ENCODE measurements at places on chromosomes 5 and 9.

GRCh38 chr9:124800306-124801259 lies 23.6 kb downstream of the OLFML2A start:
- no peak for DNase-seq

- no peak for DNase-seq
Measured at GRCh38 chr5:73433982-73434342, 14.6 kb downstream of the FOXD1 start.

GRCh38 chr5:149079883-149080282 lies 17.0 kb upstream of the SH3TC2 start:
- no peak for DNase-seq

DNA sequence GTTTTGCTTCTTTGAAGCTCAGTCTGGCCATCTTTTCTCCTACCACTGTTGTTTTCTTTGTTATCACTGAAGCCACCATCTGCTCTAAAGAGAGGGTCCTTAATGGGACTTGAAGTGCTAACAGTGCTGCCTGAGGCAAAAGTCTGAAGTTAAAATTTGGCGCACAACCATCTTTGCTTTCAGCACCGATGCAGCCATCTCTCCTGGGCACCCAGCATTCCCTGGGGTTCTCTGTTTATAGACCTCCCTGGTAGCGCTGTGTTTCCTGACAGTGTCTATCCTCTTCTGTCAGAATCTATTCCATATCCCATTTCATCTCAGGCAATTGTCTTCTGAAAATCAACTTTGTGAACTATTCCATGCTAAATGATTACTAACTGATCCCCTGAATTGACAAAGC lies 491.5 kb upstream of the MPDZ start:
- DNase-seq: no peak

DNA sequence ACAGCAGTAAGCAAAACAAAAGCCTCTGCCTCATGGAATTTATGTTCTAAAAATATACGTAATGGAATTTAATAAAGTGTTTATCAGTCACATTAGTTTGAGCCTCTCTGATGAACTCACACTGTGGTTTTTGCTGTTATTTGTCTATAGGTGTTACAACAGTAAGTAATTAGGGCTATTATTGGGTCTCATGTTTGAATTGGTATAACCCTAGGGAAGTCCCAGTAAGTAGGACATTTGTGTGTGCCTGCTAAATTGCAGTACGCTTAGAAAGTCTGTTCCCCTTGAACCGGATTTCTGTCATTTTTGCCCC lies 197.6 kb downstream of the NR3C1 start:
- DNase-seq: no peak

- no peak for DNase-seq
Measured at GRCh38 chr5:98705841-98706240, 67.6 kb upstream of the RGMB start.

GRCh38 chr5:79171635-79172245 lies 60.1 kb downstream of the BHMT start:
- peak; percentile 10 for DNase-seq

DNA sequence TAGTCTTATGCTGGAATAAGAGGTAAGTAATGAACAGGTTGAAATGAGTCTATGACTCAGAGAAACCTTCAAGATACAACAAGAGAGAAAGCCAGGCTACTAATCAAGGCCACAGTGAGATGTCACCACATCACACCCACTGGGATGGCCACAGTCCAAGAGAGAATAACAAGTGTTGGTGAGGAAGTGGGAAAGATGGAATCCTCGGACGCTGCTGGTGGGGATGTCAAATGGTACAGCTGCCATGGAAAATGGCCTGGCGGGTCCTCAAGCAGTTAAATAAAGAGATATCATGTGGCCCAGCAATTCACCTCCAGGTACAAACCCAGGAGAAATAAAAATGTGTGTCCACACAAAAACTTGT lies 41.9 kb upstream of the NEURL1B start:
- no peak for DNase-seq

GRCh38 chr5:131252824-131253171 lies 11.1 kb upstream of the CDC42SE2 start:
- DNase-seq: no peak

DNA sequence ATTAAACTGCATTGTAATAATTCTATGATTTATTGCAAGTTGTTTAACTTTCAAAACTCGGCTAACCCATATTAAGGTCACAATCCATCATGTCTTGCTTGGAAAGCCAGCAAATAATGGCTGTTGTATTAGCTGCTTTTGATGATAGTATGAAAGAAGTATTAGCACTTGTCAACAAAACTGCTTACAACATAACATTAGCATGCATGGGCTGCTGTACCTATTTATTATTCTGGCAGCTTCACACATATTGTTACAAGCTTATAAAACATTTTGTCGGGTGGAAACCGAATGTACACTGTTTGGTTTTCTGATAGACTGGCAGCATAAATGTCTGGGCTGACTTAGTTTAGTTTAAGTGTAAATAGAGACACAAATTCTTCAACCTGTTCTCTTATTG lies 378.3 kb downstream of the KIAA0825 start:
- DNase-seq: no peak

DNA sequence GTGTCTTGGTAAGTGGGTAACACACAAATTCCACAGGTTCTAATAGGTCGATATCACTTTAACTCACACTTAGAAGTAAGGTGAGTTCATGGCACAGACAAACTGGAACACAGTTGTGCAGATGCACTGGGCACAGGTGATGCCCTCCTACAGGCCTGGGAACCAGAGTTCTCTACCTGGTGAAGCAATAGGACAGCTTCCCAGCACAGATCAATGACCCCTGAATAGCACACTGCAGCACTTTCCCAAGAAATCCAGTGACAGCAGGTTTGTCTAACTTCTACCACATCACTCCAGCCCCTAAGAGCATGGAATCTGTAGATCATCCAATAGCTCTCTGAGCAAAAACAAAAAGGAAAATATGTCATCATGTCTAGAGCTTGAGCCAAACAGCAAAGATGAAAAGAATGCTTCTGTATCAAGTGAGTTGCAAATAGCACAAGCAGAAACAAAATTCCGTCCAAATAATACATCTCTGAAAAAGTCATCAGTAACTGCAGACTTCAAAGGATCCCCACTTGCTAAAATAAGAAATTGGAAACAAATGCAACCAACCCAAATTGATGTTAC lies 33.5 kb downstream of the MOCS2 start:
- DNase-seq: no peak

GRCh38 chr9:13279284-13280141 lies at the start of gene MPDZ:
TSS of gene MPDZ (minus strand) at chr9:13279692. CDS start at chr9:13250315, 29,377 bp downstream.
- peak; percentile 71 for DNase-seq

DNA sequence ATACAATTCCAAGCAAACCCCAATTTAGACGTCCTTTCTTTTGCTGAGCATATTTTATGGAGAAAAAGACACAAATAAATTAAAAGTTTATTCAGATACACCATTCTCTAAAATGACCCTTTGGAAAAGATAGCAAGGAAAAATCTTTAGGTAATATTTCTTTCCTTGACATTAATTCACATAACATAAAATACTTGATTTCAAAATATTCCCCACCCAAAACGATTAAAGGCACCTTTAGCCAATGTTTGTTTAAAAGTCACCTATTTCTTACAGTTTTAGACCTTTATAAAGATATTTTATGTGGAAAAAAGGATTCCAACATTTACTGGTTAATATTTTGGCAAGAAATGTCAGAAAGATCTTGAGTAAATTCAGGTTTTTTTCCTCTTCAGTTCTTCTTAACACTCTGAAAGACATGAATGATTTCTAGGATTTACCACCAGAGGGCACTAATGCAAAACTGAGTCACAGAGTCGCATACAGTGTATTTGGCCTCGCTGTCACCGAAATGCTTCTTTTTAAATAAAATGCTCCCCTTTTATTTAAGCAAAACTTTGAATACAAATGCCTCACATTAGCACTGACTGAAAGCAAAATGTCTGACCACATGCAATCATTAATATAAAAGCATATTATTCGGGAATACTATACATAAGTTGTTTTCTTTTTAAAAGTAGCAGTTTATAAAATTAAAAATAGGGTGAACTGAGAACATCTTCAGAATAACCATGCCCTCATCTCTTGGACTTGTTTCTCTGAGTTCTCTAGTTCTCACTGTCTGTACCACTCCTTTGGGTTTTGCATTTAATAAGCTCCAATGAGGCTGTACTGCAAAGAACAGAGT lies 122.5 kb downstream of the SLC1A3 start:
- DNase-seq: no peak

GRCh38 chr5:11898-12297 lies 80.1 kb upstream of the PLEKHG4B start:
- DNase-seq: no peak

DNA sequence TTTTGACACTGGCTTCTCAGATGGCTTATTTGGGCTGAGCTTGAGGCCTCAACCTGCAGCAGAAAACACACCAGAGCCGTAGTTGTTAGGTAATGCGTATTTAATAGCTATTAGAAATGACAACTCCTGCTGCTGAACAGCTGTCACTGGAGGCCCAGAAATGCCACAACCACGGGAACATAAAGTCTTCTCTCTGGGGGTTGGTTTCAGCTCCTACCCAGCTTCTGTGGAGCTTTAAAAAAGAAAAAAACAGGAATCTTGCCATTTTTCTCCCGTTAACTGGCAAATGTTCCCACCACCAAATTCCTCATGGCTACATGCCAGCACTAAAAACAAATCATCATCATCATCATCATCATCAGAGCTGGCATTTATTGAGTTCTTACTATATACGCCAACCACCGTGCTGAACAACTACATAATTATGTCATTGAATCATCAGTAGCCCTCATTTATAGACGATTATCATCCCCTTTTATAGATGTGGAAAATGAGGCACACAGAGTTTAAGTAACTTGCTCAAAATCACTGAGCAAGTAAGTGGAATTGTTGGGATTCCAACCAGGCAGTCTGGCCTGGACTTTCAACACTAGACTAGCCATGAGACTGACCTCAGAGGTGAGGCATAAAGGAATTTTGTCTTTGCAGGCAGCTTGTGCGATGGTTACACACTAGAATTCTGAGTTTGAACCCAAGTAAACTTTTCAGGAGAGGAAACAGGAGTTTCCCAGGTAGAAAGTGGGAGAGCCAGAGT lies 185.3 kb upstream of the WWC1 start:
- no peak for DNase-seq

DNA sequence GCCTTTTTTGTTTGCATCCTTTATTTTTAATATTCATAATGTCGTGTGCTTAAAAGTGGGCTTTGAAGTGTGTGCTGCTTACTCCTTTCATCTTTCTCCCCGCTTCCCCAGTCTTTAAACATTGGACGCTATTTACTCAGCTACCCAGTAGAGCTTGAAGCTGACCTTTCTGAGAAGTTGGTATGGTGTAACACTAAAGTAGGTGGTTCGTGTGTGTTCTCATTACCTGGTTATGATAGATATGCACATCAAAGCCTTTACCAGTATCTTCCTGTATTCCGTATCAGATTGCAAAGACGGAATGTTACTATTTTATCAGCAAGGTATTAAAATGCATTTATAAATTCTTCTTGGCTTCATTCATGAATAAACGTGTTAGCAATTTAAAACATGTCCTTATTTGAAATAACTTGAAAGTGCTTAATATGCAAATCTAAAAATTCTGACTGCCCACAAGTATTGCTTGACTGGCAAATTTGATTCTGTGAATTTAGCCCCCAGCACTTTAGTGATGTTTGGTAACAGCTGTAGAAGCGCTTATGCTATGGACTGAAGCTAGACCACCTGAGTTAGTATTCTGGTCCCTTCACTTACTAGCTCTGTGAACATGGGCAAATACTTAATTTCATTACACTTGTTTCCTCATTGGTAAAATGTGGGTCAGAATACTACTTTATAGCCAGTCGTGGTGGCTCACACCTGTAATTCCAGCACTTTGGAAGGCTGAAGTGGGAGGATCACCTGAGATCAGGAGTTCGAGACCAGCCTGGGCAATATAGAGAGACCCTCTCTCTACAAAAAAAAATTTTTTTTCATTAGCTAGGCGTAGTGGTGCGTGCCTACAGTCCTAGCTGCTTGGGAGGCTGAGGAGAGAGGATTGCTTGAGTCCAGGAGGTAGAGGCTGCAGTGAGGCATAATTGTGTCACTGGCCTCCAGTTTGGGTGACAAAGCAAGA lies 1.7 kb downstream of the RRAGA start:
- no peak for DNase-seq

DNA sequence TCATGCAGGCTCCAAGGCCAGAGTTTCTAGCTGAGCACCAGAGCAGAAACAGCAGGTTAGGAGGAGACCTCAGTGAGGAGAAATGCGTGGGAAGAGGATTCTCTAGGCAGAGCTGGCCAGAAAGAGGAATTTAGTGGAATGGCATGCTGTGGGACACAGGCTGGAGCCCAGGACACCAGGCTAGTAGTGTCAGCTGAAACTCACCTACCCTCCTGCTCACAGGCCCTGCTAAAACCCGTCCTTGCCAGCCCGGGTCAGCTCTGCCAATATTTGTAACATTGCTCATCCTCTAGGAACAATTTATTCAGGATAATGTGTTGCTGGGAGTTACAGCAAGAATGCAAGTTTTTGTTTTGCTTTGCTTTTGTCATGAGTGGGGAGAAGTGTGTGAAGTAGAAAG lies 40.2 kb upstream of the AGXT2 start:
- no peak for DNase-seq

DNA sequence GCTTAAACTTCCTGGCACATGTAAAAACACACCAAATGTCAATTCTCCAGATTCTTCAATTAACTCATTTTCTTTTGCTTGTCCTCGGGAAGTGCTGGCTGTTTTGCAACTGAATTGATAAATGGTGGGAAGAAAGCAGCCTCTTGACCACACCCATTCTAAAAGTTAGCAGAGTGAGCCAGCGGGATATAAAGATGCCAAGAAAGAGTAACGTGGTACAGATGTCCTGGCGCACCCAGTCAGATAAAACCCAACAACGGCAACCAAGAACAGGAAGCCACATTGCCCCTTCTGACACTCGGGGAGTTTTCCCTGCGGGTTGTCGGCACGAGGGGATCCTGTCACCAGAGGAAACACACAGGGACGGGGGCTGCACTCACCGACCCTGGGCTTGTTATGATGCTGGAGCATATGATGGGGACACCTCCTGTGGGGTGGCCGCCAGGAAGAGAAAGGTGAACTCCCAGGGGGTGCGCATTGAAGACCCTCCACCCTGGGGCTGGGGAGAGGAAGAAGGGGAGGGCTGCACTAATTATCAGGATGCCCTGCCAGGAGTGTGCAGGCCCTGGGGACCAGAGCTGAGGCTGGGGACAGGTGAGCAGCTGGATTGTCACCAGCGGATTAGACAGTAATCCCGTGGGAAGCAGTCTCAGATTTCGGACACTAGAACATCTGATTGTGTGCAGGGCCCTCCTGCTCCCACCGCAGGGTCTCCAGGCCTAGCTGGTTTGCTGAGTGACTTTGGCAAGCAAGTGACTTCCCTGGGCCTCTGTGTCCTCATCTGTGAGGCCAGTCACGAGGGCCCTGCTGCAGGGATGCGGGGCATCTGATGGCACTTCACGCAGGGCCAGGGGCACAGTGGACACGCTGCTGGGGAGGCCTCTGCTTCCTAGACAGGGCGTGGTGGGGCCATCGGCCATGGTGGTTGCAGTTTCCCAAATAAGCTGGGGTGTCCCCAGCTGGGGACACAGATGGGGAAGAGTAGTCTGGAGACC lies 59.2 kb downstream of the CRB2 start:
- no peak for DNase-seq

- no peak for DNase-seq
Measured at GRCh38 chr5:96377167-96377566, 55.9 kb downstream of the PCSK1 start.

- DNase-seq: no peak
Measured at GRCh38 chr9:105439428-105439827, 8.4 kb upstream of the FSD1L start.

All from ELF-1 (cell line).